Activated T-helper 1 cell treated with Interleukin-2 at 50 U/mL for 16 hours (primary cell): ENCODE measurements at places on chromosomes 5 and 9.

DNA sequence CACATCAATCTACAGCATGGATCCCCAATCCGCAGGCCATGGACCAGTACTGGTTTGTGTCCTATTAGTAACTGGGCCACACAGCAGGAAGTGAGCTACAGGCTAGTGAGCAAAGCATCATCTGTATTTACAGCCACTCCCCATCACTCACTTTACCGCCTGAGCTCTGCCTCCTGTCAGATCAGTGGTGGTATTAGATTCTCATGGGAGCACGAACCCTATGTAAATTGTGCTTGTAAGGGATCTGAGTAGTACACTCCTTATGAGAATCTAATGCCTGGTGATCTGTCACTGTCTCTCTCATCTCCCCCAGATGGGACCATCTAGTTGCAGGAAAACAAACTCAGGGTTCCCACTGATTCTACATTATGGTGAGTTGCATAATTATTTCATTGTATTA is 212.7 kb upstream of the FAM174A start:
- DNase-seq, result no peak

DNA sequence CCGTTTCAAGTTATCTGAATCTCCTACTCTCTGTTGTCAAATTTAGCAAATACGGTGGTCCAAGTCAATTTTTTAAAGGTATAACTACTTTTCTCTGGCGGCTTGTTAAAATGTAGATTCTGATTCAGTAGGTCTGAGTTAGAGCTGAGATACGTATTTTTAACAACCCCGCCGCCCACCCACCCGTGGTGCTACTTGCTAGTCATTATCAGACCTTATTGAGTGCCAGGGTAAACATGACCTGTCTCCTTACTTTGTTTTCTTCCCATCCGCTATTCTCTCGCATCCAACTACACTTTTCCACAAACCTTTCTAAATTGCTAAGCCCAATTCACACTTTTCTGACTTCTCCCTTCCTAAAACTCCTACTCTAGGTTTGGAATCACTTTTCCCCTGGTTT is 694 bp upstream of the PLAA start:
- no peak for DNase-seq

GRCh38 chr5:11467588-11467987 is 436.7 kb downstream of the CTNND2 start:
- DNase-seq, result no peak

DNA sequence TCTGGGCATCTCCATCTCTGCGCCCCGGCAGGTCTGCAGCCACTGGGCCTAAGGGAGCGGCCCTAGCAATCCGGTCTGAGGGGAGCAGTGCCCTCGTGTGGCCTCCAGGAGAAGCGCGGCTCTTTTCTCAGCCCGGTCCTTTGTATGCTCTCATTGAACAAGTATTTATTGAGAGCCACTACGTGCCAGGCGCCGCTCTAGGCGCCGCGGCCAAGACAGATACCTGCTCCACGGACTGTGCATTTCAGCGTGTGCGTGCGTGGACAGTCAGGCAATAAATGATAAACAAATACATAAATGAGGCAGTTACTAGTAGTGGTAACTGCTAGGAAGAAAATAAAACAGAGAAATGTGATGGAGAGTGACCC is 2.3 kb upstream of the SLC4A9 start:
- DNase-seq, result peak; percentile 50

GRCh38 chr9:18296702-18297055 is 177.3 kb upstream of the ADAMTSL1 start:
- no peak for DNase-seq

GRCh38 chr5:121151534-121151933 is 687.4 kb downstream of the PRR16 start:
- no peak for DNase-seq

DNA sequence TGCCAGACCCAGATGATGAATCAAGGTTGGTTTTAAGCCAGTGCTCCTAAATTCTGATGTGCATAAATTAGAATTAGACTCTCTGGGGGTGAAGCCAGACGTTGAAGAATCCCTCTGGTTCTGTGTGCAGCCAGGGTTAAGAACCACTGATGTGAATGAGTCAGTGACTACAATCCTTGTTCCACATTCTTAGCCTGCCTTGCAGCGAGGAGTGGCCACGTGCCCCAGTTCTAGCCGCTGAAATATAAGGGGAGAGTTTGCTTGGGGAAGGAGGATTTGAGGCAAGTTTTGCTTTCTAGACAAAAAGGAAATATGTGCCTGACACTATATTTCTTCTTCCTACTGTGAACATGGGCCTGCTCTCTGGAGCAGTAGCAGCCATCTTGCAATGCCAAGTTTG is 34.2 kb upstream of the MSH3 start:
- no peak for DNase-seq
